ENCODE measurements at places on chromosomes 1 and 21.

- no peak for DNase-seq
Measured at GRCh38 chr1:181801617-181802016, 259.9 kb downstream of the ZNF648 start.

GRCh38 chr1:2019172-2019543, at the start of gene GABRD:
Gene GABRD, plus strand, starts transcription at chr1:2019345. Its CDS starts 79 bp downstream, at chr1:2019424.
- no peak for DNase-seq

- no peak for DNase-seq
Measured at GRCh38 chr1:115099693-115100050, 10.4 kb upstream of the TSPAN2 start.

DNA sequence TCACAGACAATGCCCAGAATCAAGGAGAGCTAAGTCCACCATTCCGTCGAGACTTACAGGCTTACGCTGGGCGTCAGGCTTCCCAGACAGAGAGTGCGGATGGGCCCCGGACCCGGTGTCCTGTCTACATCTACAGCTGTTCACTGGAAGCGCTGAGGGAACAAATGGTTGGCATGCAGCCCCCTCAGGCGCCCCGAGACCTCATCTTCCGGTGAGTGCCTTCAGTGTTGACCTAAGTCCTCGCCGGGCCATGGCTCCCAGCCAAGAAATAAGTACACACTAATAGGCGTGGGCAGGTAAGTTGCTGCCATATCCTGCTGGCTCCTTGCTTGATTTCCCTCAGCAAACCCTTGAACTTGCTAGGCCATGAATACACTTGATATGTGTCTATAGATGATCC, 26.2 kb downstream of the HYI start:
- DNase-seq = no peak

- DNase-seq = no peak
Measured at GRCh38 chr1:49694251-49694827, 329.4 kb downstream of the AGBL4 start.

DNA sequence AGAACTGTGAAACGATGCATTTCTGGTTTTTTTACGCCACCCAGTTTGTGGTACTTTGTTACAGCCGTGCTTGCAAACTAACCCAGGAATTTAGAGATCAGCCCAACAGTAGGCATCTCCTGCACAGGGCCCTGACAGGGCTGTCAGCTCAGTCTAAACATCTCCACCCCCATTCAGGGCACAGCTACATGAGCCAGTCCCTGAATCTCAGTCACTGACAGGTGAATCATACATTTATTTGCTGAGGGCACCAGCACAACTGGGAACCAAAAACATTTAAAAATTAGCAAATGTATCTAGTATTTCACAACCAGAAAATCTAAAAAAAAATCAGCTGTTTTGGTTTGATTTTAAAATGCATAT, 30.7 kb downstream of the PRDX6 start:
- no peak for DNase-seq

DNA sequence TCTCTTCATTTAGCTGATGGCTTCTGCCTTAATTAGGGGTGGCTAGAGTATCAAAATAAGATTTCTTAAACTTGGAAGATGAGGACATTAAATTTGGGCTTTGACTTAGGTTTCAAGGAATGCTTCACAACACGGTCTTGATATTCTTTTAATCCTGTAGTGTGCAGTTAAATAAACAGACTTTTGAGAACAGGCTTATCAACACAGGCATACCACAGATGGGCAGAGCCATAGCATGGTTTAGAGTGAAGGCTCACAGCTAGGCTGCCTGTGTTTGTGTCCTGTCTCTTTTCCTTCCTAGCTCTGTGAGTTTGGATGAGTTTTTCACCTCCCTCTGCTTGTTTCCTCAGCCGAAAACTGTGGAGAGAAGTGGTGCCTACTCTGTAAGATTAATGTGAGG, 102.3 kb upstream of the IPO9 start:
- no peak for DNase-seq

GRCh38 chr1:168328731-168329364, 48.2 kb downstream of the TBX19 start:
- no peak for DNase-seq

DNA sequence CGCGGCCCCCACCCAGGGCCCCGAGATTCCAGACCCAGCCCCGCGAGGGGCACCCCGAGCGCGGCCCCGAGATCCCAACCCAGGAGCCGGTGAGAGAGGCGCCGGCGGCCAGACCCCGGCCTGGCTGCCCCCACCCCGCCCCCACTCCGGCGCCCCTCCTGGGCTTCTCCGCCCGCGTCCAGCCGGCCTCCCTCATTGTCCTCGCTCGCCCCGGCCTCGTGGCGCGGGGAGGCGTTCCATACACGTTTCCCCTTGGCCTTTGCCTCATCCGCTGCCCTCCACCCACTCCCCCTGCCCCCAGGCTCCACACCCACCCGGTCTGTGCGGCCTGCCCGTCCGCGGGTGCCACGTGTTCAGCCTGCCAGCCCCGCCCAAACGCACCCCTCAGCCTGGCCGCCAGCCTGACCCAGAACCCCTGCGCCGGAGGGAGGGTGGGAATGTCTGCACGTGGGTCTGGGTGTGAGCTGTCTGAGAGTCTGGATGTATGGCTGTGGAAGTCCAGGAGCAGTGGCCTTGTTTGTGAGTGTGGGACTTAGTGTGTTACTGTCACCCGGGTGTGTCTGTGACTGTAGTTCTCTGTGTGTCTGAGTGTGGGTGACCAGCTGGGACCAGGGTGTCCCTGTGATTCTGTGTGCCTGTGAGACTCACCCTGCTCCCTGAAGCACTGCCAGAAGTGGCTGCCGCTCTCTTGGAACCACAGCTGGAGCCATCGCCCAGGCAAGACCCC, 681 bp downstream of the B4GALT2 start:
- DNase-seq = no peak

- no peak for DNase-seq
Measured at GRCh38 chr1:169523904-169524303, 38.2 kb upstream of the SLC19A2 start.

DNA sequence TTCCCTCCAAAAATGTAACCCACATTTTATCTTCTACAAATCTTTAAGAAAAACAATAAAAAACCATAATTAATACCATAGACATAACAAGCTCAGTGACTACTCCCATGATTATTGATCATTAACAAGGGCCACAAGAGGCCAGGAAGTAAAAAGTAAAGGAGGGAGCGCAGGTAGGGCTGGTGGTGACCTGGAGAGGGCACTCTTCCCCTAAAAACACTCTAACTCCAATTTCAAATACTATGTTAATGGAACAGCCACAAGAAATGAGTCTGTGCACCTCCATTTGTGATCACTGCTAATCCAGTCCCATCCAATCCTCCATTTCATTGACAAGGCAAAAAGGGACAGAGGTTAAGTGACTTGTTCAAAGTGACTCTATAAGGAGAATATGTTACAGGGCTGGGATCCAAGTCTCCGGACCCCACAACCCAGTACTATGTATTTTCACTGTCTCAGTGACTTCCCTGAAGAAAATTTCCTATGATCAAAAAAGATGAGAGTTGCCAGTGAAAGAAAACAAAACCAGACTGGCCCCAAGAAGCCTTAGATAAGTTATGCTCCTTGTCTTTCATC, 41.2 kb upstream of the CFAP298 start:
- DNase-seq = no peak

DNA sequence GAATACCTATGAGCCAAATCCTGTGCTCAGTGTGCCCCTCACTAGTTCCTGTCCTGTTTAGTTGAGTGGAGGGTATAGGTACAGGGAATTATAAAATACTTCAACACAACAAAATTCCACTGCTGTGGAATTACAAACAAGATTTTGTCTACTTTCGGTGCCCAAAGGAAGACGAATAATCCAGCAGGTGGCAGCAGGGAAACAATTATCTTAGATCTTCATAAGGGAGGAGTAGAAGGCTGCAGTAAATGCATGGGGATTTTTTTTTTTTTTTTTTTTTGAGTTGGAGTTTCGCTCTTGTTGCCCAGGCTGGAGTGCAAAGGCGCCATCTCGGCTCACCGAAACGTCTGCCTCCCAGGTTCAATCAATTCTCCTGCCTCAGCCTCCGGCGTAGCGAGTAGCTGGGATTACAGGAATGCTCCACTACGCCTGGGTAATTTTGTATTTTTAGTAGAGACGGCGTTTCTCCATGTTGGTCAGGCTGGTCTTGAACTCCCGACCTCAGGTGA, 2.0 kb upstream of the PIP5K1A start:
- DNase-seq = peak; percentile 63

DNA sequence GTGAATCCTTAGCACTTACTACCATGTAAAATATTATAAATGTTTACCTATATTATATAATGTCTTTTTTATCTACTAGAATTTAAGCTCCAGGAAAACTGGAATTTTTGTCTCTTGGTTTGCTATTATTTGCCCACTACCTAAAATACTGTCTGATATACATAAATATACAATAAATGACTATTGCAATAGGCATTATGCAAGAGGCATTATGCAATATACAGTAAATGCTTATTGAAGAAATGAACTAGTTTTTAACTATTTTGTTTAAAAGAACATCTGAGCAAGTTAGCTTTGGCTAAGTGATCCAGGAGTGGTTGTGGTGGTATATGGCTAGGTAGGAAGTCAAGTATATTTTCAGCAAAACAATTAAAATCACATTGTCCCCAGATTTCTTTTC, 640.2 kb upstream of the PKN2 start:
- DNase-seq = no peak

GRCh38 chr1:181813266-181813665, 248.2 kb downstream of the ZNF648 start:
- DNase-seq = no peak

DNA sequence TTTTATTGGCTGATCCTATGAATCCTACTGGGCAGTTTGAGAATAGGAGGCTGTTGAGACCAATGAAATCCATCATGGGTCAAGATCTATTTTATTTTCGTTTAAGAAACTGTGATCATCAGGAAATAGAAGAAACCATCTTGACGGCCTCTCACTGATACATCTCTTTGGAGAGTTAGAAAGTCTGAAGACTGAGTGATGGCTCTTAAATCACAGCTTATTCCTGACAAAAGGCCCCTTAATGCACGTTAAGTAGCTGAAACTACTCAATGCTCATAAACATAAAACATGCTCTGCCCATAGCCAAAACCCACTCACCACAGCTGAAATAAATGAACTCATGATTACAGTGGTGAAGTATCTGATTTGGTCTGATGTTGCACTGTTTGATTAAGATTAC, 784.5 kb upstream of the NEGR1 start:
- no peak for DNase-seq

DNA sequence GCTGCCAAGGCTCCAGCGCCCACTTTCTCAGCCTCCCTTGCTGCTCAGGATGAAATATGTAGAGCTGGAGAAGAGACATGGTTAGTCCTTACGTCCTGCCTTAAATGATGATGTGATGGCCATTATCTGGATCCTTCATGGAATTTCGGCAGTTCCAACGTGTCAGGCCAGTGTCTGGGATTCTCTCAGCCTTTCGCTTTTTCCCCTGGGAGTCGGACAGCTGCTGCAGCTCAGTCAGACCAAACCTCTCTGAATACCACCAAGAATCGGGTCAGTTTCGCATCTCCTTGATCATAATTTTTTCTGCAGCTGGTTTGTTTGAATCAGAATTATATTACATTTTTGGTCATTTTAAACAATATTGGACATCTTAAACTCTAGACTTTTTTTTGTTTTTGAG, 22.3 kb upstream of the KLHDC8A start:
- no peak for DNase-seq

DNA sequence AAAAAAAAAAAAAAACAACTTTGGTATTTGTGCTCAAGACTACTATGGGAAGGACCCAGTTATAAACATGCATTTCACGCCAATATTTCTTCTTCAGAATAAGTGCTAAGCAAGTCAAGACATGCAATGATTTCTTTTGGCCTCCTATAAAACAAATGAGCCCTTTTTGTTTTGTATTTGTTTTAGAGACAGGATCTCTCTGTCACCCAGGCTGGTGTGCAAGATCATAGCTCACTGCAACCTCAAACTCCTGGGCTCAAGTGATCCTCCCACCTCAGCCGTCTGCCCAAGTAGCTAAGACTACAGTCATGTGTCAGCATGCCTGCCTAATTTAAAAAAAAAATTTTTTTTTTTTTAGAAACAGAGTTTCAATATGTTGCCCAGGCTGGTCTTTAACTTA, 348.7 kb downstream of the PCP4 start:
- DNase-seq = no peak

- no peak for DNase-seq
Measured at GRCh38 chr1:45619149-45619921, 4.5 kb downstream of the CCDC17 start.

GRCh38 chr1:115170961-115171392, 81.7 kb upstream of the TSPAN2 start:
- DNase-seq = no peak

Measured in AG04450 (cell line).